ENCODE measurements at places on chromosomes 2 and 18.

- DNase-seq, result no peak
These were observed 11.9 kb upstream of the APCDD1 start for GRCh38 chr18:10442551-10442971.

DNA sequence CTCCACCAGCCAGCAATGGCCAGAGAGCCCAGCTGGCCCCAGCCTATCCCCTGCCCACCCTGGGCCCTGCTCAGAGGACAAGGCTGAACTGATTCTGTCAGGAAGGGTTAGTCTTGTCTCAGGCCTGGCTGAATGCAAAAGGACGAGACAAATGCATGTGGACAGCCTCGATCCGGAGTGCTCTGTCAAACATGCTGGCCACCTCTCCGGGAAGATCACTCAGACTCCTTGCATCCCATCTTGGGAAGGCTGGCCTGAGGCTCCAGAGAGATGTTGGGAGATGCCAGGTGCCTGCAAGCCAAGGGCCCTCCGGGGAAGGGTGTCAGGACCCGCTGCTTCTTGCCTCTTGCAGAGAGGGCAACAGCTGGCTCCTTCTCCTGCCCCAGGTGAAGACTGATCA lies 20.2 kb upstream of the C1QL2 start:
- DNase-seq, result no peak

GRCh38 chr18:54357082-54357659 lies 487 bp downstream of the STARD6 start:
- no peak for DNase-seq

- no peak for DNase-seq
These were observed 196.9 kb downstream of the MYCN start for GRCh38 chr2:16137080-16137755.

- peak; percentile 43 for DNase-seq
These were observed at the start of gene PSTPIP2 for GRCh38 chr18:46071653-46072375. TSS of gene PSTPIP2 (minus strand) at chr18:46072260. CDS start at chr18:46072188, 72 bp downstream.

GRCh38 chr18:31248783-31249521 lies 69.0 kb upstream of the DSG1 start:
- DNase-seq, result no peak

GRCh38 chr2:63555931-63556330 lies 32.3 kb downstream of the WDPCP start:
- no peak for DNase-seq

- DNase-seq, result no peak
These were observed 177.9 kb upstream of the ARL4C start for GRCh38 chr2:234674781-234675201.

DNA sequence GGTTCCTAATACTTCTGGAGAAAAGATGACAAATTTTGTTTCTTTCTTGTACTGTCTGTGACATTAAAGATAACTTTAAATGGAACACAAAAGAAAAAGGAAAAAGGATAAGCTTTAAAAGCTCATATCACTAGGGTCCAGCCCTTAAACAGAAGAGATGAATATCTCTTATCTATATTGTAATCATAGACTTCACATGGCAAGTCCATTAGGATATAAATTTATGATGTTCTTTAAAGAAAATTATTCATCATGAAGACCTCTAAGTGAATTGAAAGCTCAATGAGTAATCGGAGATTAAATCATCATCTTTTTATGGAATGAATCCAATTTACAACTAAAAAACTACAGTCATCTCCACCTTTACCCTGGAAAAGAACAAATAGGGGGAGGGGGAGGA lies 111.6 kb upstream of the SATB2 start:
- DNase-seq, result no peak

DNA sequence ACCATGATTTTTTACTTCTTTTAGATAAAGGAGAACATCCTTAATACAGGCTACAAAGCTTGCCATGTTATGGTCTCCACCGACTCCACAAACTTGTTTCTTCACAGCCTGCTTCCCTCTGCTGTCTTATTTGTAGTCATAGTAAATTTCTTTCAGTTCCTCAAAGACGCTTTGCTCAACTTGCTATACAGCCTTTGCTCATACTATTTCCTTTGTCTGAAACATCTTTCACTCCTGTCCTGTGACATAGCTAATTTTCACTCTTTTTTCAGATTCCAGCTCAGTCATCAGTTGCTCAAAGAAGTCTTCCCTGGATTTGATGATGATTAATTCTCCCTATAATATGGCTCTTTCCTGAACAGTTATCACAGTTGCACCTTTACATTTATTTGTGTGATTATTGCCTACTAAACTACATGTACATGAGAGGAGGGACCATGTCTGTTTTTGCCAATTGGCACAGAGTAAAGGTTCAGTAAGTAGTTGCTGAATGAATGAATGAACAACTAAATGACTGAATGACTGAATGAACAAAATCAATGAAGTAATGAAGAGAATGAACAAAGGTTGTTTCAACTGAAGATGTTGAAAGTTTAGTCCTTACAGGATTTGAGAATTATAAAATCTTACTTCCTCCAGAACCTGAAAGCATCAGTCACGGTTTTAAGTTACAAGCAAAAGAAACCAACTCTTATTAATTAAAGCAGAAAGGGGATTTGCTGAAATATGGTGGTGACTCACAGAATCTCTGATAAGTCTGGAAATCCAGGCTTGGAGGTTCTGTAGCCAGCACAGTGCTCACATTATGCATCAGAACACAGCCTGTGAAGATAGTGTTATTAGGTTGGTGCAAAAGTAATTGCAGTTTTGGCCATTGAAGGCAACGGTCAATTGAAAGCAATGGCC lies 186.4 kb upstream of the FAM98A start:
- no peak for DNase-seq

DNA sequence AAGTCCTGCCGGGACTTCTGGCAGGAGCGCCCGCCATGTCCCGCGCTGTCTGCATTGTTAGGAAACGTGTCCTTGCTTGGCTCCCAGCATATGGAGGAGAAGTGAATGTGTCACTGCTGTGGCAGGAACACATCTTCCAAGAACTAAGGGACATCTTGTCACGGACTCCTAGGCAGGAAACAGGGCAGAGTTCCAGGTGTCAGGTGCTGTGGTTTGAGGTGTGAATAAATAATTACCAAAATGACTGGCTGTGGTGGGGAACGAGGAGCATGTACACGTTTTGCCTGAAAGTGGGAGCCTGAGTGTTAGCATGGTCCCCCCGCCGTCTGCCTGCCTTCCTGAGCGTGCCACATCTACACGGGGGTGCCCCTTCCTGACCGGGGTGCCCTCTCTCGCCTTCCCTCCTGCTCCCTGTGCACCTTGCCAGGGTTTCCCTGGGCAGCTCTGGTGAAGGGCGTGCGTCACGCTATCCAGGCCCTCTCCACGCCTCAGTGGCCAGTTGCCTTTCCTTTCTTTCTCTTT lies 237.5 kb downstream of the LDLRAD4 start:
- DNase-seq, result no peak

DNA sequence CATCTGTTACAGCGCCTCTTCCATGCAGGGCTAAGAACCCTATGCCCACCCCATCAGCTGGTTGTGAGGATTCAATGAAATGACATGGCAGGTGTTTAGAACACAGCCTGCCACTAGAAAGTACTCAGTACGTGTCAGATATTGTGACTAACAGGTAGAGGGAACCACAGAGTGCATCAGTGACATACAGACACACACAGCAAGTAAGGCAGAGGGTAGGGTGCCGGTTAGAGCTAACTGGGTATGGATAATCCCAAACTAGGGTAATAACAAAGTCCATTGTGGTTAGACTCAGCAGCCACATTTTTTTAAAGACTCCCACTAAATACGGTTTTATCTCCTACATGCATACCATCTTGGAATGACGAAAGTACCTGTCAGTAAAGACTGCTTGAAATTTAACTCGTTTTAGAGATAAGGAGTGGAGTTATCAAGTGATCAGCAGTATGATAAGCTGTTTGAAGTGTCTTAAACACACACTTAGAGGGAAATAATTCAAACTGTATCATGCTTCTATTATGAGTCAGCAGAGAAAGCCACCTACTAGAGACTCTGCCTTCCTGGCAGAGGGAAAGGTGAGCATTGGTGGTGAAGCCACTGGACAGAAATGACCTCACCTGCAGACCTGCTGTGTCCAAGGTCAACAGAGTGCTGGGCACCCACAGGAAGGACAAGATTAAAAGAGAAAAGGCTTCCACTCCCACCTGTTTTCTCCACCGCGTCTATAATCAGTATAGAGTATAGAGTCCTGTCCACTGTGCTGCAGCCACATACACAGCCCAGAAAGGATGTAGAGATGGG lies 20.6 kb downstream of the MPPE1 start:
- no peak for DNase-seq

GRCh38 chr2:118320658-118321057 lies 232.4 kb downstream of the INSIG2 start:
- DNase-seq, result no peak

DNA sequence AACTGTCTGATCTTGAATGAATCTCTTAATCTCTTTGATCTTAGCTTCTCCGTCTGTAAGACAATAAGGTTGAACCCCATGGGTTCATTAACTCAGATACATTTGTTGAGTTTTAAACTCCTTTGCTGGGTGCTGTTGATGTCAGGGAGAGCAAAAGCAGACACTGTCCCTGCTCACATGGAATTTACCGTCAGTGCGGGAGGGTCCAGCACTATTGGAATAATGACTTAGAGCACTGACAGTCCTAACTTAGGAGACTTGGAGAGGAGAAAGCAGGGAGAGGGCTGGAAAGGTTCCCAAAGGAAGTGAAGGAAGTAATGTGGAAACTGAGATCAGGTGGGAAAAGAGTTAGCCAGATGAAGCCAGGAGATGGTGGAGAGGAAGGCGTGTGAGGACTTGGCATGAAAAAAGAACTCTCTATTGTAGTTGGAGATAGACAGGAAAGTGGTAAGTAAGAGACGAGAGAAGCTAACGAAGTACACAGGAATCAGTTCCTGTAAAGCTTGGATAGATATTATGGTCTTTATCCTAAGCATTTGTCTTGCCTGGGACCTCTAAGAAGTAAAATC lies 141.4 kb upstream of the SERTAD2 start:
- DNase-seq, result no peak

- no peak for DNase-seq
These were observed 46.7 kb downstream of the PUM2 start for GRCh38 chr2:20303966-20304365.

DNA sequence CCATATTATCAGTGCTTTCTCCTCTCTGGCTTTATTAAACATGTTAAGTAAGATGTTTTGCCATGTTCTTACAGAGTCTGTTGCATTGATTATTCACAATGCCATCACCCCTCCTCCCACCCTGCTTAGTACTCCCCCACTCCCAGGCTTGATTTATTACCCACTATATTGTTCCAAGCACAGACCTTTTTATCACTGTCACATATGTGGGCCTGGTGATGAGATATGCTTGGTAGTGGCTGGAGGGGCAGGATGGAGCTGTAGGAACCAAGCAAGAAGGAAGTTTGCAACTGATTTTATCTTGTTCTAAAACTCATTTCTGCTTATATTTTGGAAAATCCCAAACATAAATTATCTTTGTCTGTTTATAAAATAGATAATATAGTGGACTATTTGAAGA lies 748.2 kb upstream of the CELF4 start:
- no peak for DNase-seq

GRCh38 chr18:74921057-74921820 lies 287.7 kb downstream of the PTGR3 start:
- no peak for DNase-seq

DNA sequence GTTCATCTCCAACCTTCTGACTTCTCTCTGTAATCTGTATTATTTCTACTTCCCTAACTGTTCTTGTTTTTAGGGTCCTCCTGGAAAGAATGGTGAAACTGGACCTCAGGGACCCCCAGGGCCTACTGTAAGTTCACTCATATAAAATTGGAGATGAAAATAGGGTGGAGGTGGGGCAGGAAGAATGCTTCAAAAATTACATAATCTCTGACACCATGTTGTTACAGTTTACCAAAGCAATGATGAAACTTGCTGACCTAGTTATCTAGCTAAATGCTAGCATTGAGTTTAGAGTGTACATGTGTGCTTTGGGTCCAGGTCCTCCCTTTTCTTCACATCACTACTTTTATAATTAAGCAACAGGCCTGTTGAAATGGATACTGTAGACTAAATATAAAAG lies 23.1 kb downstream of the COL3A1 start:
- no peak for DNase-seq

- no peak for DNase-seq
These were observed 13.9 kb upstream of the VRK2 start for GRCh38 chr2:58032764-58033080.

DNA sequence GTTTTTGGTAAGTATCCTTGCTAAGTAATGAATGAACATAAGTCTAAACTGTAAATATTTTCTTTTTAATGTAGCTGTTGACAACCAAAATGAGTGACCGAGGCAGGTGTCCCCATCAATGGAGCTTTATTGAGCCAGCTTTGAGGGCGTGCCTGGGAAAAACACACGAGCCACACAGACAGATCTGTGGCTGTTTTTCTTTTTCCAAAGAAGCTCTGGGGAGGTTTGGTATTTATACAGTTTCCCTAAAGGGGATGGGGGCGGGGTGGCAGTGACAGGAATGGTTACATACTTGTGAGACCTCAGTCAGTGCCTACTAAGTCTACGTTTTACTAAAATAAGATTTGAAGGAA lies 11.2 kb downstream of the DBI start:
- DNase-seq, result no peak

DNA sequence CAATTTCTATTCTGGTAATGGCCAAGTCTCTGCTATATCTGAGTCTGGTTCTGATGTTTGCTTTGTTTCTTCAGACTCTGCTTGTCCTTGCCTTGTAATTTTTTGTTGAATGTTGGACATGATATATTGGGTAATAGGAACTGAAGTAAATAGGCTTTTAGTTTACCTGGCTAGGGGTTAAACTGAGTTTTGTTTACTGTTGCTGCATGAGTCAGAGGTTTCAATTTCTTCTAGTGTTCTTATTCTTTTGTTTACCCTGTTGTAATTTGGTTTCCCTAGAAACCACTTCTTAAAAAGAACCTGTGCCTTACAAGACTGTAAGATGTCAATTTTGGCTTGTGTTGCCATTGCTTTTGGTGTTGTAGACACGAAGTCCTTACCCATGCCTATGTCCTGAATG lies 285.0 kb upstream of the KCNH7 start:
- no peak for DNase-seq

GRCh38 chr18:60389314-60389713 lies 16.7 kb upstream of the MC4R start:
- DNase-seq, result no peak

Data from AML-193 (cell line).